Cortex of kidney (tissue), 1 donor: ENCODE measurements at places on chromosomes 3 and 15.

GRCh38 chr15:67103432-67103831 is 38.0 kb downstream of the SMAD3 start:
- DNase-seq, result no peak

DNA sequence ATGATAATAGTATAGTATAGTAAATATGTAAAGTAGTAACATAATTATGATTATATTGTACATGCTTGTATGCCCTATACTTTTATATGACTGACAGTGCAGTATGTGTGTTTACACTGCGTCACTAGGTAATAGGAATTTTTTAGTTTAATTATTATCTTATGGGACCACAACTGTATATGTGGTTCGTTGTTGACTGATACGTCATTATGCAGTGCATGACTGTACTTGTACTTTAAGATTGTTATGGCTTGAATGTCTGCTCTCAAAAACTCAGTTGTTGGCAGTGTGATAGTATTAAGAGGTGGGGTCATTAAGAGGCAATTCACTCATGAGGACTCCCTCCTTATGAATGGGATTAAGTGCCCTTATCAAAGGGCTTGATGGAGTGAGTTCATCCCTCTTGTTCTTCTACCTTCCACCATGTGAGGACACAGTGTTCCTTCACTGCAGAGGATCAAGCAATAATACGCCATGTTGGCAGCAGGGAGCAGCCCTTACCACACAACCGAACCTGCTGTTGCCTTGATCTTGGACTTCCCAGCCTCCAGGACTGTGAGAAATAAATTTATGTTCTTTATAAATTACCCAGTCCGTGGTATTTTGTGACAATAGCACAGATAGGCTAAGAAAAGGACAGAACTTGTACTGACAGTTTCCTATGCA is 152.2 kb downstream of the NEK11 start:
- no peak for DNase-seq

GRCh38 chr3:9703736-9704346 is at the start of gene CPNE9:
Gene CPNE9, plus strand, starts transcription at chr3:9703833. Its CDS starts 164 bp downstream, at chr3:9703997.
- DNase-seq, result no peak

DNA sequence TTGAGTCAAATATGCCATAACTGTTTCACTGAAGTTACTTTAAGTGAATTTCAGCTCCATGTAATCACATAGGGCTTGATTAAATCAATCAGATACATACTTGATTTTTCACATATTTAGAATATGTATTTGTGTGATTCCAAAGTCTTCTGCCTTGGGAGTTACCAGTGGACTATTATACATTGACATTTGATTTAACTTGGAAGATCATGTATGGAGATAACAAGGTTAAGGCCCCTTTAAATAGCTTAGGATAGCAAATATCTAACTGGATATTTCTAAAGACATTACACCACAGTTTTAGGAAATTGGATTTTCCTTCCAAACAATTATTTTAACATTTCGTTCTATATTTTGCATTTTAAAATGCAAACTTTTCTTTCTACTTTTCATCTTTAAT is 405.0 kb downstream of the RAP2B start:
- DNase-seq, result no peak

DNA sequence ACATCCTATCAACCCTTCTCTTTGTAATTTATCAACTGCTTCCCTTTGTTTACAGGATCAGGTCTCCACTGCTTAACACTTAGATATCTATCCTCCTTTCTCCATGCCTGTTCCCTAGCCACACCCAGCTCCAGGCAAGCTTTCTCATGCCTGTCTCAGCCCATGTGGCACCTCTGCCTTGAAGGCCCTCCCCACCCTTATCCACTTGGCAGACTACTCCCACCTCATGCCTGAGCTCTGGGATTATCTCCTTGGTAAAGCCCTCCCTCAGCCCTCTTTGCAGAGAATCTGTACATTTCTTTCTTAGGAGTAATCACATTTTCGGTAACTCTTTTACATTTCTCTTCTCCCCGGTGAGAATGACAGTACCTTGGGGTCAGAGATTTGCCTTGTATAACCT is 96.0 kb downstream of the ATP1B3 start:
- DNase-seq, result no peak
